WTC11 (cell line): ENCODE measurements at places on chromosomes 7 and 10. TPM values are rescaled to one million over a fixed set of nuclear protein-coding genes. Genes with fewer than 3 reads are reported as not detected.

The RALA gene
- 57.3 to 59.8 TPM (median 59.3 TPM) in 3 replicates for total RNA-seq

The CTAGE8 gene
- total RNA-seq, result 5.6 to 8.4 TPM (median 7.9 TPM) in 3 replicates

The ANKRD1 gene
- not detected in 3 replicates for total RNA-seq

The CALHM3 gene
- total RNA-seq, result 0.13 to 0.18 TPM (median 0.16 TPM) in 3 replicates

The C10orf67 gene
- total RNA-seq, result 0.07 TPM in 1 of 3 replicates, not detected in the others

- no peak for DNase-seq
Measured at GRCh38 chr10:34213193-34213804, 601.8 kb downstream of the PARD3 start.

DNA sequence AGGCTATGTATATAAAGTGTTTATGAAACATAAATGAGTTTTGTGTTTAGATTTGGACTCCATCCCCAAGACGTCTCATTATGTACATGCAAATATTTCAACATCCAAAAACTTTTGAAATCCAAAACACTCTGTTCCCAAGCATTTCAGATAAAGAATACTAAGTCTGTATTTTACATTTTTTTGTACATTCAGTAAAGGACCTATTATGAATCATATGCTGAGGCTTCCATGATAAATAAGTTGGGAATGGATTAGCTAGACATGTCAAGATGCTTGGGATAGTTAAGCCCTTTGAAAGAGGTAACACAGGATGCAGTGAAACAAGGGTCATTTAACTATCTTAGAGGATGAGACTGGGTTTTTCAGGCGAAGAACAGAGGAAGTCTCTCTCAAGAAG is 262.9 kb downstream of the SNX13 start:
- no peak for DNase-seq

GRCh38 chr7:81297317-81297716 is 378.5 kb upstream of the SEMA3C start:
- DNase-seq, result no peak

DNA sequence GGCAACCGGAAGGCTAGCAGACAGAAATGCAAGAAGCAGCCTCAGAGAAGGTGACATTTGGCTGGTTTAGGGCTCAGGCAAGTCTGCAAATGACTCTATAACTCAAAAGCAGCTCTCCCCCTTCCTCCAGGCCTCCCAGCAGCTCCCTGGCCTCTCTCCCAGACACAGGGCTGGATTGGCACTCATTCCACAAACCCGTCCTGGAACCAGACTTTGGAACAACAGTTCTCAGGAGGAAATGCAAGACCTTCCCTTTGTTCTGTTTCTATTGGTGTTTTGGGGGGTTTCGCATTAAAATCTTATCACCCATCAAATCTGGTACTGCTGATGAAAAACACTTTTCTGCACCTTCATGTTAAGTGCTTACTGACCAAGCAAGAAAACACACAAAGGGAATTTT is 40.3 kb upstream of the EFCAB10 start:
- DNase-seq, result no peak

GRCh38 chr10:63637901-63638327 is 116.7 kb downstream of the REEP3 start:
- no peak for DNase-seq

DNA sequence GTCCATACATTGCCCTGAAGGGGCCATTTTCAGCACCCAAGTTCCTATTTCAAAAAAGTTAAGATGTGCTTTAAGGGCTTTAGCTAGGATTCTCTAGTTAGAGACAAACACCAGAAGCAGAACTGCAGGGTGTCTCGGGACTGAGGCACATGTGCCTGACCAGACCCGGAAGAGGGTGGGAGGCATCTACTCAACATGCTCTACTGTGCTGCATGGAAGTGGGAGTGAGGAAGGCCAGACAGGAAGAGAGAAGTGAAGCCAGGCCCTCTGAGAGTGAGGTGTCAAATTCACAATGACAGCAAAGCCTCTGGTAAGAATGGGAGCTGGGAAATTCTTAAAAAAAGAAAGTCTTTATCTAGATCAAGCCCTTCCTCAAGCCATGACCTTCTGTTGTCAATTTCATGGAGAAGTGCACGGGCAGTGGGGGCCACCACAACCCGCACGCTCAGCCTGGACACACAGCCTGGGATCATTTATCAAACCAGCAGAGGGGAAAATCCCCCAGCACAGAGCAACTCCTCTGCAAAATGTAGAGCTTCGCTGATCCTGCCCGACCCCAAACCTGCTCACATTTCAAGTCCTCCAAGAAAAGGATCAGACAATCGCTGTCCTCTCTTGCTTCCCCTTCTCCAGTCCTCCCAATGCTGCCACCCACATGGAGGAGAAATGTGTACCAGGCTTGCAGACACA is 38.7 kb downstream of the PLXNA4 start:
- DNase-seq, result no peak
